ENCODE measurements at places on chromosomes 7 and 10.

DNA sequence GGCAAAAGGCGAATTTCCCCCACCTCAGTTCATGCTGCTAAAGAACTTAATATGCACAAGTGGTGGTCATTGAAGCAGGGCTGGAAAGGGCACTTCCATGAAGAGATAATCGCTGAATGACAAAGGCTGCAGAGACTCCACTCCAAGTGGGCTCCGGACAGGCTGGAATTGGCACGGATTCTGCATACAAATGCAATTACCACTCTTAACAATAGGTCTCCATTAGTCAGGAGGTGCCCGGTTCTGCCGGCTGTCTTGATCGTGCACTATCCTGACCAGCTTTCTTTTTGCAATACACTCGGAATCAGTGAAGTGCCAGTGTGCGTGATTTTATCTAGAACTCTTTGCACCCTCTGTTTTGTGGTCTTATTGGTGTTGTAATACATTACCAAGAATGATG is 49.7 kb downstream of the INSYN2A start:
- DNase-seq, result no peak

DNA sequence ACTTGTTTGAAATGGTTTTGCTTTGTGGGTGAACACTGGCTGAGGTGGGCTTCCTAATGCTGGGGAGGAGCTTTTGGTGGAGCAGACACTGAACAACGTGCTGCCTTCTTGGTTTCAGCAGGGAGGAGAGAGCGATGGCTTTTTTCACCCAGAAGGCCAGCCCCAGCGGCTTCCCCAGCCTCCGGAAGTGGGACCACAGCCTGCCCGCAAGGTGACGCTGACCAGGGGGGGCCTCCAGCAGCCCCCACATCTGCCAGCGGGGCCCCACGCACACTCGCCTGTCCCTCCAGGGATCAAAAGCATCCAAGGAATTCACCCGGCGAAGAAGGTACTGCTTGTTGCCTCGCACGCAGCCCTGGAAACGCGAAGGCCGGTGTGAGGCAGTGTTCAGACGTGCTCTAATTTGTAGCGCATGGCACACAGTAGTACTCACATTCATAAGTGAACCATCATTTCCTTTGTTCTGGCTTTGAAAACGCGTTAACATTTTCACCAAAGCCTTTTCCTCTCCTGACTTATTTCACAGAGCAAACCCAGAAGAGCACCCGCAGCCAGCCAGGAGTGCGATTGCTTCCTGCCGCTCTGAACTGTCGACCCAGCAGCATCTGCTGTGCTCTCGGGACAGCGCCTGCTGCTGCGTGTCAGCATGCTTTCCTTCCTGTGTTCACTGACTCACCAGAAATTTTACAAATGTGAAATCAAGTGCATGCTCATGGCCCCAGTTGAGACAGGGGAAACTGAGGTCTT is 48.4 kb downstream of the SHH start:
- DNase-seq, result no peak

DNA sequence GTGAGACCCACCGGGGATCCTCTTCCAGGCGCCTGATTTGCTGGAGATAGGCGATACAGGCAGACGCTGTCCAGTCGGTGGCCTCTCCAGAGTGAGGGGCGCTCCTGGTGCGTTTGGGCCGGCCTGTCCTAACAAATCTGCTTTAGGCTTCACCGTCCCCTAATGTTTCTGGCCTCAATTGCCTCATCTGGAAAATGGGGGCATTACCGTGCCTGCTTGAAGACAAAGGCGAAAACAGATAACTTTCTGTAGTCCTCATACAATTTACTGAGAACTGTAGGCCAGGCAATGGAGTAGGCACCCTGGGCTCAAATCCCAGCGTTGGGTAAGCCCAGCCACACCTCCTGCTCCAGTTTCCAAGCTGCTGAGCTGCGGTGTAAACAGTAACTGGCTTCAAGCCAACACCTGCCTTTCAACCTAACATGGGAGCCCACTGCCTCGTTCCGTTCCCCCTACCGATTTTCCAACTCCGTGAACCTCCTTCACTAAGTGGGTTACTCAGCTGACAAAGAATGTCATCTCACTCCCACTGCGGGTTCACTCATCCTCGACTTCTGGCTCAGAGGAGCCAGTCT is 589 bp upstream of the ZFAND4 start:
- DNase-seq, result peak; percentile 14

- no peak for DNase-seq
Observed at GRCh38 chr7:157513162-157513621, 176.4 kb downstream of the DNAJB6 start.

DNA sequence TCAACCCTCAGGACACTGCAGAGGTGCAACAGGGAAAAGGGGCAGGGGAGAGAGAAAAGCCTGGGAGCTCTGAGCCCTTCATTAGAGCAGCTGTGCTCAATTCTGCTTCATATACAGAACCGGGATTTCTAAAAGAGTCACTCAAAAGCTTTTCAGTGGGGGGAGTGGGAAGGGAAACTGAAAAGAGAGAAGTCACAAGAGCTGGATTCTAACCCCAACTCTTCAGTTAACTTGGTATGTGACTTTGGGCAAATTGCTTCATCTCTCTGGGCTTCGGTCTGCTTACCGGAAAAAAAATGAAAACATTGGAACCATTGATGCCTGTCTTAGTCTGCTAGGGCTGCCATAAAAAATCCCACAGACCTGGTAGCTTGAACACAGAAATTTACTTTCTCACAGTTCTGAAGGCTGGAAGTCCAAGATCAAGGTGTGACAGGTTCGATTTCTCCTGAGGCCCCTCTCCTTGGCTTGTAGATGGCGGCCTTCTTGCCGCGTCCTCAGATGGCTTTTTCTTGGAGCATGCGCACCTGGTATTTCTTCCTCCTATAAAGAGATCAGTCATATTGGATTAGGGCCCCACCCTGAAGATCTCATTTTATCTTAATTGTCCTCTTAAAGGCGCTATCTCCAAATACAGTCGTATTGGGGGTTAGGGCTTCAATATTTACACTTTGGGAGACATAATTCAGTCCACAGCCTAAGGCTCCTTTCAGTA is 118.3 kb upstream of the KMT2E start:
- no peak for DNase-seq
